ENCODE measurements at places on chromosomes 2 and 18. TPM values are rescaled to one million over a fixed set of nuclear protein-coding genes. Genes with fewer than 3 reads are reported as not detected.

SAG gene
- 0.36 TPM for polyA plus RNA-seq

DNA sequence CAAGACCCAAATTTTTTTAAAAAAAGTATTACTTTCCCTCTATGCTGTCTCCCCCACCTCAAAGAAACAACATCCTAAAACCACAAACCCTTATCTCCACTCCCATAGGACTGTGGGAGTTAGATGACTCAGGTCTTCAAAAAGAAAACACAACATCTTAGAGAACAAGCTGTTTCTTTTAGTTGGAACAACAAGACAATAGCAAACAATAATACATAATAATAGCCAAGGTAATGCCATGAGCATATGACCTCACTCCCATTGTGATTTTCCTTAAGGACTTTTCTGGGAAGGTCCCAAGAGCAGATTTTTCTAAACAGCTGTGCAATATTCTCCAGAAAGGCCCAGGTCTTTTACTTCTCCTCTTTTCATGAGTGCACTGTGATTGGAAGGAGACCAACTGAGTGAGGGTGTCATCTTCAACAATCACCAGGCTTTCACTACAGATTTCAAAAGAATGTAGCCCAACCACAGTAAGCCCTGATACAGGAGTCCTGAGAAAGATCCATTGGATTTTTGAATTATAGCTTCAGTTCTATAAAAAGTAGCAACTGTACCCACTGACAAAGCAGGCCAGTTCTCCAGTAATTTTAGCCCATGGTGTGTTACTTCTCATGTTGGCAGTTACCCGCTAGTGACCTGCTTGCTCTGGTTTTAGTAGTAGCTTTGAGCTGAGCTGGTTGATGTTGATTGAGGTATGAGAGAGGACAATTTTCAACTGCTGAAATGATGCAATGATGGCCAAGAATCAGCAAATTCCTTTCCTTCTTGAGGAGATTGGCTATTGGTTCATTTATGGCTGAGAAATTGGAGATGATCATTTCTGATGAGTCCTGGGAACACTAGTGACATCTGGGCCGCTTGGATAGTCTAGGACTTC is 144.5 kb upstream of the TCF4 start:
- DNase-seq, result no peak

ZNF804A gene
- polyA plus RNA-seq, result 6.4 TPM

GRCh38 chr18:21099442-21099841 is 12.2 kb downstream of the ROCK1 start:
- no peak for DNase-seq

DNA sequence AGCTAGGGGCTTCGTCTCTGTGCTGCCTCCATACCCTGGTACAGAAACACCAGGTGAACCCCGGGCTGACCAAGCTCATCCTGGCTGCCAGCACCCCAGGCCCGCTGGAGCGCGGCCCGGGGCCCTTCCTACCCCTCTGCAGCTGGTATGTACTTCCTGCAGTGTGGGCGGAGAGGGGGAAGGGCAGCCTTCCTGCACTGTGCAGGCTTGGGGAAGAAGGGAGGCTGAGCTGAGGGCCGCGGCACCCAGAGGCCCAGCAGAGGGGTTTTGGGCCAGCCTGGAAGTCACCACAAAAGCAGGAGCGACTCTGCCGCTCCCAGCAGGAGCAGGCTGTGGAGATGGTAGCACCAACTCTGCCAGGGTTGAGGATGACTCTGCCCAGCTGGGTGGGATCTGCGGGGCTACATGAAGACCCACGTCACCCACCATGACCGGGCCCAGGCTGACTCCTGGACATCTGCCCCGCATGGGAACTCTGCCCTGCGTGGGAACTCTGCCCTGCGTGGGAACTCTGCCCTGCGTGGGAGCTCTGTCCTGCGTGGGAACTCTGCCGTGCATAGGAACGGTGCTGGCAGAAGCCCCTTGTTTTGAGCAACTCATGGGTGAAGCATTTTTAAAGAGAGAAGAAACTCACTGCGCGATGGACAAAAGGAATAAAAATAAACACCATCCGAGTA is 273.3 kb downstream of the NDUFA10 start:
- peak; percentile 17 for DNase-seq

- no peak for DNase-seq
These were observed 39.9 kb downstream of the MAP3K2 start for GRCh38 chr2:127347734-127348392.

PAX8 gene
- polyA plus RNA-seq, result 2.1 TPM

GRCh38 chr2:67923696-67924095 is 139.1 kb downstream of the C1D start:
- no peak for DNase-seq

- no peak for DNase-seq
These were observed 38.2 kb downstream of the AOX1 start for GRCh38 chr2:200624026-200624425.

CIB4 gene
- polyA plus RNA-seq, result 0.21 TPM

- no peak for DNase-seq
These were observed 46.3 kb downstream of the MYO7B start for GRCh38 chr2:127581516-127582490.

SEC11C gene
- polyA plus RNA-seq, result 114 TPM

RAB31 gene
- polyA plus RNA-seq, result 15.5 TPM

DNA sequence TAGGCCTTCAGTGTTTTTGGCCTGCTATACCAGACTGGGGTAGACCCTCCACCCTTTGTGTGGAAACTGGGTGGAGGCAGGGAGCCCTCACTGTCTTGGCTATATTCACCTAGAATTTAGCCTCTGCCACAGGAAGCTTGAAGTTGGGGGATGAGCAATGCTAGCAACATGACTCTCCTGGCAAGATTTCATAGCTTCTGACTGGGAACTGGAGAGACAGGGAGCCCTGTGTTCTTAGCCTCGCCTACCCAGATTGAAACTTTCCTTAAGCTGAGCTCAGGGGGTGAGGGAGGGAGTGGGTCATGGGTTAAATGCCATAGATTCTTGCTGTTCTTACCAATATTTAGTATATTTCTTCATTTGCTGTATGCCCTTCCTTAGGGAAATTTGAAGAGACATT is 46.8 kb upstream of the FAM98A start:
- no peak for DNase-seq

GRCh38 chr18:36812678-36813077 is 16.1 kb downstream of the TPGS2 start:
- DNase-seq, result no peak

DNA sequence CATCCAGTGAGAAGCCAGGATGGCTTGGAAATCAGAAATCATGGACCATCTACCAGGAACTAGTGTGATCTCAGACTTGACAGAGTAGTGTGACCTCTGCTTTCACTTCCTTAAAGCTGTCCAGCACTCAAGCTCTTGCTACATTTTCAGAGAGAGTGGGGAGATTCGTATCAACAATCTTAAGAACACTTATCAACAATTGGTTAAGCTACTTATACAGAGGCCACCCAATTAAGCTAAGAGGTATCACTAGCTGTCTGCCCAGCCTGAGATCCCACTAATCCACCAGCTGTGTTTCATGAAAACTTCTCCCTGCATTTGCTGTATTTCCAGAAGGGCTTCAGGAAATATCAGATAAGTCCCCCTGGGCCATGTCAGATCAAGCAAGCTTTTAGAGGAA is 4.2 kb downstream of the RPRM start:
- DNase-seq, result no peak

NAPG gene
- 26.6 TPM for polyA plus RNA-seq

DNA sequence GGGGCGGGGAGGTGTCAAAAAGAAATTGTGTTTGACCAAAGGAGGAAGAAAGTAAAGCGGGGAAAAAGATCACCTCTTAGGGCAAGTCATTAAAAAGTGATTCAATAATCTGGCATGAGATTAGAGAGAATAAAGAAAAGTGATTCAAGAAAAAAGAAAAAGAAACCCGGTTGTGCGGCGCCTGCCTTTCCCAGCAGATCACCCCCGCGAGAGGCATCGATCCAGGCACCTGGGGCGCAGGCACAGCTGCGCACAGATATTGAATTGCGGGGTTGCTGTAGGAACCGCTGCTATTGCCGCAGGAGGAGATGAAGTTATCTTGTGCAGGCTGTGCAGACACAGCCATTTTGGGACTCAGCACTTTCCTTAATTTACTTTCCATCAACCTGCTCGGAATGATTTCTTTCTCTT is 71.2 kb downstream of the PLB1 start:
- DNase-seq, result no peak

GRCh38 chr18:77056344-77057005 is 76.1 kb downstream of the MBP start:
- peak; percentile 89 for DNase-seq

- no peak for DNase-seq
These were observed 90.1 kb upstream of the NOL4 start for GRCh38 chr18:34314847-34315246.

LRRC30 gene
- polyA plus RNA-seq, result not detected

RNU2-63P gene
- polyA plus RNA-seq, result not detected

- no peak for DNase-seq
These were observed 2161.4 kb upstream of the PIK3C3 start for GRCh38 chr18:39793609-39794008.

GRCh38 chr2:64630752-64631151 is 23.0 kb downstream of the SERTAD2 start:
- no peak for DNase-seq

- DNase-seq, result no peak
These were observed 191.8 kb downstream of the KCNH7 start for GRCh38 chr2:162646794-162647193.

- DNase-seq, result no peak
These were observed 42.0 kb downstream of the CCDC148 start for GRCh38 chr2:158414538-158414937.
